ENCODE measurements at places on chromosomes 16 and 17.

- DNase-seq, result no peak
Observed at GRCh38 chr17:35448899-35449227, 297 bp upstream of the SLFN13 start.

DNA sequence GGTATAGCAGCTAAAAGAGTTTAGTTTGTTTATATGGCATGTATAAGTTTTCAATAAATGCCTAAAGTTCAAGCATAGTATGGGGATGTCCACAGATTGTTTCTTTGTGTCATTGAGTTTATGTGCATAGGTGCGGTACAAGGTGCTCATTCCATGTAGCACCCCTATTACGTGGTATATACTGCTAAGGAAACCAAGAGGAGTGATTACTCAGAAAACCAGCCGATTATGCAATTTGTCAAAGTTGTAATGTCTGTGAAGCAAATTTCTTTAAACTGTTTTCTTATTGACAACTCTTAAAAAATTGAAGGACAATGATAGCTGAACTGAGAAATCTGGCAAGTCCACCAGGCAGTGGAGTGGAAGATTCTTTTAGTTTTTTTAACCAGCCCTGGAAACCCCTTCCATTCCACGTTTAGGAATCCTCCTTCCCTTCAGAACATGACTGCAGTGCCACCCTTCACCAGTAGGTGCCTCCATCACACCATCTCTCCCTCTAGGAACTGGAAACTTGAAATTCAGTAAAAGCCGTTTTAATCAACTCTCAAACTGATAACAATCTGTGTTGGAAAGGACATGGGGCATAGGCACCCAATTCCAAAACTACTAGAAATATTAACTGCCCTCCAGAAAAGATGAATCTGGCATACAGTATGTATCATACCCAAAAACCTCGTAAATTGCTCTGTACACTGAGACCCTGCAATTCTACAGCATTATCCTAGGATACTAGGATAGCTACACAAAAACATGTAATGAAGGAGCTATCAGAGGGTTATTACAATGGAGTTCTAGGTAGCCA lies 43.5 kb downstream of the REXO5 start:
- DNase-seq, result peak; percentile 70

DNA sequence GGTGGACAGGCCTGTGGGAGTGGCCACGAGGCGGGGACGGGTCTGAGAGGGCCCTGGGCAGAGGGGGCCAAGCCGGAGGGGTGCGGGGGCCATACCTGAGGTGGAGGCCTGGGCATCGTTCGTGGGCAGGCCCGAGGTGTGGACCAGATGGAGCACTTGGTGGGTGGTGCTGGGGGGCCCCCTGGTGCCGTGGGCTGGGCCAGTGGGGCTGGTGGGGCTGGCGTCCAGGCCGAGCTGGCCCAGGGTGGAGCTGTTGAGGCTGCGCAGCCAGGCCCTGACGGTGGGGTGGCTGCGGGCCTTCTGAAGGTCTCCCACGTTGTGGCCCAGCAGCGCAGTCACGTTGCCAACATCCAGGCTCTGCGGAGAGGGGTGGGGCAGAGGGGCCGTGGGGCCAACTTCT lies 9.4 kb downstream of the MSLN start:
- no peak for DNase-seq

GRCh38 chr17:1158879-1159278 lies 20.9 kb downstream of the ABR start:
- no peak for DNase-seq

GRCh38 chr16:27365142-27366089 lies 36.6 kb upstream of the IL21R start:
- peak; percentile 95 for DNase-seq

- no peak for DNase-seq
Observed at GRCh38 chr17:30952638-30953393, 18.0 kb upstream of the RNF135 start.

DNA sequence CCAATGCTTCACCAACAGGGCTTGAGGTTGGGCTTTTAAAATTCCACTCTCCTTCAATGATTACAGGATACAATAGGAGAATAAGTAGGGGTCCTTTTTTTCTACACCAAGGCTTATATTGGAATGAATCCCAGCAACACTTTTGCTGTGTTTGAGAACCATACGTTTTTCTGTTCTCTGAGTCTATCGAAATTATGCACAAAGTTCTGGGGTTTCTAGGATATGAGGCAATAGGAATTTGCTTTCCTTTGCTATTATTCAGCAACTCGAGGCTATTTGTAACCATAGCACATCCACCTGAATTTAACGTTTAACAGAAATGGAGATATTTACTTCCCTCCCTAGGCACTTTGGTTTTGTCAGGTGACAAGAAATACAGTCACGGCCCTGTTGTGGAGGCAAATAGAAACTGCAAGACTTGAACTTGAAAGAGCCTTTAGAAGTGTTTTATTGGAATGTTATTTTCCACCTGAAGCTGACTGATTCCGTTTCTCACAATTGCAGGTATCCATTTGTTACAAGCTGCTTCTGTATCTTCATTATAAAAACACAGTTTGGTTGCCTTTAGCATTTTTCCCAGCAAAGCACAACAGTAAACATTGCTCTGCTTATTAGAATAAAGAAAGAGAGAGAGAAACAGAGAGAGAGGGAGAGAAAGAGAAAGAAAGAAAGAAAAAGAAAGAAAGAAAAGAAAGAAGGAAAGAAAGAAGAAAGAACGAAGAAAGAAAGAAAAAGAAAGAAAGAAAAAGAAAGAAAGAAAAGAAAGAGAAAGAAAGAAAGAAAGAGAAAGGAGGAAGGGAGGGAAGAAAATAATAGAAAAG lies 109.6 kb downstream of the HS3ST3A1 start:
- no peak for DNase-seq

GRCh38 chr17:34532281-34533065 lies 46.9 kb upstream of the TMEM132E start:
- no peak for DNase-seq

GRCh38 chr17:81854974-81855774 lies 5.2 kb downstream of the P4HB start:
- peak; percentile 74 for DNase-seq

DNA sequence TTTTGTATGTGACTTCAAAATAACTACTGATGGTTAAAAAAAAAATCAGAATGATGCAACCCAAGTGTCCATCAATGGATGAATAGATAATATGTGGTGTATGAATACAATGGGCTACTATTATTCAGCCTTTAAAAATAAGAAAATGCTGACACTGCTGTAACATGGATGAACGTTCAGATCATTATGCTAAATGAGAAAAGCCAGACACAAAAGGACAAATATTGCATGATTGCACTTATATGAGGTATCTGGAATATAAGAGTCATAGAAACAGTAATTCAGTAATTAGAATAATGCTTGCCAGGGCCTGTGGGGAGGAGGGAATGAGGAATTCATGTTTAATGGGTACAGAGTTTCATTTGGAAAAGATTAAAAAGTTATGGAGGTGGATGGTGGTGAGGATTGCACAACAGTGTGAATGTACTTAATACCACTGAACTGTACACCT lies 25.4 kb downstream of the TENT4B start:
- peak; percentile 36 for DNase-seq

DNA sequence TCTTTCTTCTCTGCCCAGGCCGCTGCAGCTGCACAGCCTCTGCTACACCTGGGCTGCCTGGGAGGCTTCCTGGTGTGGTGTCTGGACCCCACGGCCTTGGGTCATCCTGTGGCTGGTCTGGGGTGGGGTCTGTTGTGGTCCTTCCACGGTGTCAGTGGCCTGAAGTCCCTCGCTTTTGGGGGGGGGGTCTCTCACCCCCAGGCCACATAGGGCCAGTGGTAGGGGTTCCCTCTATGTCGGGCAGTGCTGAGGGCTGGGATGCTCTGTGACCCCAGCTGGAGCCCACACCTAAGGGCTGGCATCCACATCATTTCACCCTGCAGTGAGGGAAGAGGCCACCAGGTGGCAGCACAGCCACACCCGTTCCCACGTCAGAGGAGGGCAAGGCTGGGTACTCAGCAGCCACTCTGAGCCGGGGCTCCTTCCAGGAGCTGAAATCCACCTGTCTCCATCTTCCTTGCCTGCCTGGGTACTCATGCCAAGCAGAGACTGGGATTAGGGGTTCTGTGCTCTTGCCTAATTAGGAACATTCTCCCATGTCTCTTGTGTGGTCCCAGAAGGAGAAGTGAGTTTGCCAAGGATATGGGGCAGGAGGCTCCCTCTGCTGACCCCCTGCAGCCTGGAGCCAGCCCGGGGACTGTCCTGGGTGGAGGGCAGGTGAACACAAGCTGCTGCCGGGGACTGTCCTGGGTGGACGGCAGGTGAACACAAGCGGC lies 13.0 kb downstream of the ENGASE start:
- DNase-seq, result peak; percentile 57

DNA sequence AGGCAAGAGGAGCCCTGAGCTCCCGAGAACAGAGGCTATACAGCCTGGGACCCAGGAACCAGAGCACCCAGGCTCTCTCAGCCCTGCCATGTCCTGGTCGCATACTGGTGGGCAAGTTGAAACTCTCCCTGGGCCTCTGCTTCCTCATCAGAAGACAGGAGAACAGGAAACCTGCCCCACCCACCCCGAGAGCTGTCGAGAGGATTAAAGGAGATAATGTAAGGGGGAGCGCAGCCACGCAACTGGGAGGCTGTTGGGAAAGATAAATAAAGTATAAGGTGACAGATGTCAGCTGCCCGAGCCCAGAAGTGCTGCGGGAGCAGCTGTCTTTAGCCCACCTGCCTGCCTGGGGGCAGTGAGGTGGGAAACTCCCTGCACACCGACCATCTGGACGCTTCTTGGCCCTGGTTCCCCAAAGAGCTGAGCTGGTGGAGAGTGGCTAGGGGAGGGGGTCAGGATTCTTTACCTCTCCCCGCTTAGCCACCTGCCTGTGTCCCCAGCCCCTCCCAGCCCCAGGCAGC lies 6.8 kb downstream of the KIF19 start:
- no peak for DNase-seq

GRCh38 chr16:71287454-71287853 lies 1.7 kb downstream of the CMTR2 start:
- DNase-seq, result no peak

- DNase-seq, result no peak
Observed at GRCh38 chr17:68351395-68351794, 60.1 kb downstream of the ARSG start.

- DNase-seq, result no peak
Observed at GRCh38 chr17:81277946-81278693, 17.0 kb downstream of the SLC38A10 start.

- no peak for DNase-seq
Observed at GRCh38 chr17:56031636-56032035, 121.6 kb upstream of the ANKFN1 start.

- DNase-seq, result no peak
Observed at GRCh38 chr17:57628421-57628820, 116.7 kb downstream of the CCDC182 start.

DNA sequence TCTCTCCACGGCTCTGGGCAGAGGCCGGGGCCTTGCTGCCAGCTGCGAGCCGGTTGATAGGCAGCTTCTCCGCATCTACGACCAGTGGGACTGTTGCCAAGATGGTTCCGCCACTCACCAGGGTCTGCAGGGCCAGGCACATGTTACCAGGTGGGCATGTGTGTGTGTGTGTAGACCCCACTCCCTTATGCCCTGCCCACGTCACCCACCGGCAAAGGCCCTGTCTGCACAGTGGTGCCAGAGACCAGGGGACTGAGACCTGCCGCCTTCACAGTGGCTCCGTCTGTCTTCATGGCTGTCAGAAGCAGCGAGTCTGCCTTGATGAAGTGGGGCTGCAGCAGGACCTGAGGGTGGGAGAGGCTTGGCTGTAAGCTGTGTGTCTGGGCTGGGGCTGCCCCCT lies 17.7 kb downstream of the SREBF1 start:
- no peak for DNase-seq

DNA sequence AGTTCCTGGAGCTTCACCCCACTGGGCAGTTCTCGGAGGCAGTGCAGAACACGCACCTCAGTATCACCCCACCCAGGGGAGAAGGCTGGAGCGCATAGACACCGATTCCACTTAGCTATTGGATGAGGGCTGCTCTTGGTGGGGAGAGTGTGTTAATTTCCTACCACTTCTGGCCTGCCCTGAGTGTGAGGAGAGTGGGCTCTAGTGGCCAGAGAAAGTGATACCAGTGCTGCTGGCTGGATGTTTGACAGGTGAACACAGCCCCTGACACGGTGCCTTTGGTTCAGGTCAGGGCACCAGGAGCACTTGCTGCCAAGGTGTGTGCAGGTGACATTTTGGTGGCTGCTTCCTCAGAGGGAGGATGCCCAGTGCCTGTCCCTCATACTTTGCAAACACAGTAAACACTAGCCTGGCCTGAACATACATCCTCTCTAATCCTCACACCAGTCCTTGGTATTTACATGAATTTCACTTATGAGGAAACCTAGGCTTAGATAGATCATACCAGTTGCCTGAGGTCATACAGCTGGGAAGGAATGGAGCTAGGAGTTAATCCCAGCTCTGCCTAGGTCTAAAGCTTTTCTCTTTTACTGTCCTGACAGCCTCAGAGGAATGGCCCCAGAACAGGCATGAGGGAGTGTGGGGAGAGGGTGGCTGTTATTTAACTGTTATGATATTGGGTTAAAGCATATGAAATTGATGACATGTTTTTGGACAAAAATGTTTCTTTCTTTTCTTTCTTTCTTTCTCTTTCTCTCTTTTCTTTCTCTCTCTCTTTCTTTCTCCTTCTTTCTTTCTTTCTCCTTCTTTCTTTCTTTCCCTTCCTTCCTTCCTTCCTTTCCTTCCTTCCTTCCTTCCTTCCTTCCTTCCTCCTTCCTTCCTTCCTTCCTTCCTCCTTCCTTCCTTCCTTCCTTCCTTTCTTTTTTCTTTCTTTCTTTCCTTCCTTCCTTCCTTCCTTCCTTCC lies 21.0 kb upstream of the ITGAX start:
- peak; percentile 42 for DNase-seq

GRCh38 chr17:304461-304860 lies 48.1 kb downstream of the RPH3AL start:
- DNase-seq, result no peak

DNA sequence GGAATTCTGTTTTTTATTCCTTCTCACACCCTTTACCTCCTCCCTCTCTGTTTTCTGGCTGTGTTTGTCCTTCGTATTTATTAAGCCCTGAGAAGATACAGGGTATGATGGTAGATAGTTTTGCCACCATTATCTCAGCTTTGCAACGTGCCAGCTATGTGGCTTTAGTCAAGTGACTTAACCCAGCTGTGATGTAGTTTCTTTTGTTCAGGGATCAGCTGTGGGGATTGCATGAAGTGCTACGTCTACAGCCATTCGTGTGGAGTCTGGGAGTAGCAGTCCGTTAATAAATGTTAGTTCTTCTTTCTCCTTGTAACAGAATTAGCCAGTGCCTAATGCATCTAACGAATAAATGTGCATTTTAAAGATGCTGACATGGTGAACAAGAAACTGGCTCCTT lies 128.4 kb downstream of the HAPSTR1 start:
- no peak for DNase-seq

- peak; percentile 73 for DNase-seq
Observed at GRCh38 chr17:37417852-37418251, 11.2 kb downstream of the TADA2A start.

- no peak for DNase-seq
Observed at GRCh38 chr17:47330548-47330947, 6.8 kb downstream of the EFCAB13 start.

GRCh38 chr17:62611292-62611691 lies 16.2 kb upstream of the MRC2 start:
- DNase-seq, result no peak

Measured in epithelial cell of esophagus (primary cell).